CD8-positive, alpha-beta memory T cell (primary cell): ENCODE measurements at places on chromosomes 16 and 17.

GRCh38 chr16:29811170-29811895 is 660 bp upstream of the PRRT2 start:
- peak; percentile 65 for DNase-seq

GRCh38 chr16:49856672-49857330 is 889 bp upstream of the ZNF423 start:
- DNase-seq = no peak

DNA sequence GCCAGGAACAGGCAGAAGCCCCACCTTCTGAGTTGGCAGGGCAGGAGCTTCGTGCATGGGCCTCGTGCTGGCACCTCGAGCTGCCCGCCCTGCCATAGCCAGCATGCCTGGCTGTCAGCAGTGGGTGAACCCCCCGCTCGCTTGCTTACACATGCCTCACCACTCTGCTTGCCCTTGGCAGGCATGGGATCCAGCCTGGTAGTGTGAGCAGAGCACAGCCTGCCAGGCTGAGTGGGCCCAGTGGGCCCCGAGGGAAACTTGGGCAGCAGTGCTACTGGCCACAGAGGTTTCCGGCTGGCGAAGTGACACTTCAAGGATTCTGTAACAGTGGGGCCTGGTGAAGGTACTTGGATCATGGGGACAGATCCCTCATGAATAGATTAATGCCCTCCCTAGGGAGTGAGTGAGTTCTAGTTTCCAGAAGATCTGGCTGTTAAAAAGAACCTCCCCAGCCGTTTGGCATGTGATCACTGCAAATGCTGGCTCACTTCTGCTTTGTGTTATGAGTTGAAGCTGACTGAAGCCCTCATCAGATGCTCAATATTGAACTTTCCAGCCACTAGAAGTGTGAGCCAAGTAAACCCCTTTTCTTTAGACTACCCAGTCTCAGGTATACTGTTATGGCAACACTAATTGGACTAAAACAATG is 114.7 kb downstream of the BCAS3 start:
- DNase-seq = no peak

DNA sequence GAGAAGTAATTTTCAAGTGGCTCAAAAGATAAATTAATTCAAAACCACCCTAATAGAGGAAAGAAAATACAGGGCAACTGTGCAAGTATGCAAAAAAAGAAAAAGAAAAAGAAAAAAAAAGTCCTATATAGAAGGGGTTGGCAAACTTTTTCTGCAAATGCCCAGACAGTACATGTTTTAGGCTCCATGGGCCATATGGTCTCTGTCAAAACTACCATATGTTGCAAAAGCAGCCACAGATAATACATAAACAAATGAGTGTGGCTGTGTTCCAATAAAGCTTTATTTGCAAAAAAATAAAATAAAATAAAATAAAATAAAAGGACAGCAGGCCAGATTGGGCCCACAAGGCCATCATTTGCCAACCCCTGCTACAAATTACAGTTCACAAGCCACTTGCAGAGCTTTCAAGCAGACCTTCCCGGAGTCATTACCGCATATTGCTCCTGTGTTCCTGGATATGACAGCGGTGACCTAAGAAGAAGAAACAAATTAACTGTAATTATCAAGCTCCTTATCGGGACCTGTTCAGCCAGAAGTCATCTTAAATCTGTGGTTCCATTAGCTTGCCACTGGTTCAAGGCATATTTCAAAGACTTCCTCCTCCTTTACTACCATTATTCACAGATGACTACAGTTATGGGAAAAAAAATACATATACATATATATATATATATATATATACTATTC is 15.9 kb downstream of the ZC3H7A start:
- DNase-seq = no peak

DNA sequence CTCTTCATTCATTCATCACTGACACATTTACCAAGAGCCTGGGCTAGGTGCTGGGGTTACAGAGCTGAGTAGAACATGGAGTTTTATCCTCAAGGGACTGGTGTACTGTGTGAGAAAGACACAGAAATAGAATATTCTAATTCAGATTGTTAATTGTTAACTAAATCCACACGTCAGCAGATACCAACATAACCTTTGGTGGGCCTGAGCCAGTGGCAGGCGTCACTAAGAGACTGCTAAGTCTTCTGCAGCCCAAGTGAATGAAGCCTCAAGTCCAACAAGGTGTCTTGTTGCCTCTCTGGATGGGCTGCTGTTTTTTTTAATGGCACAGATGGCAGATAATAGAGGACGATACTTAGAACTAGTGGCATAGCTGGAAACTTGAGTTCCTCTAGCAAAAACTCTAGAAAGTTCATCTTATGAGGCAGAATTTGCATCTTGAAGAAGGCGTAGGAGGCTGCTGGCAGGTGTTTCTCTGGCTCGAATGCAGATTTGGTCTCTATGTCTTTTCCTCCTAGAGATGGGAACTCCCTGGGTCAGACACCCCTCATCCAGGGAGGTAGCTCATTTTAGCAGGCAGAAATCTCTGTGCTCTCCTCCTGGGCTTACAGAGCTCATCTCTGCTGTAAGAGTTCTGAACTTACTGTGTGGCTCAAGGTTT is 179.5 kb downstream of the NTN1 start:
- no peak for DNase-seq

DNA sequence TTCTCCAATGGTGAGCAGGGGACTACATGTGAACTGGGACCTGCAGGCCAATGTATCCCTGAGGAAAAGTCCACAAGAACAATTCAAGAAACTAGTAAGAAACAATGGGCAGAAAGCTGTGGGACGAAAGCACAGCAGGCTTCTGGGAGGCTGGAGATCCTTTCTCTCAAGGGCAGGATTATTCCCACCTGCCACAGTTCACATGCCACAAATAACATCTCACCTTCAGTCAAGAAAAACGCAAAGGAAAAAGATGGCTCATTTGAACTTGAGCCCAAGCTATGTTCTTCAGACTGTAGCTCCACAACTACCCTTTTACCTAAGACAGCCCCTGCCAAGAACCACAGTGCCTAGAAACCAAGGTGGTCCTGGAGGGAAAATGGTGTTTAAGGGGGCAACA is 13.0 kb downstream of the HAS3 start:
- DNase-seq = no peak

DNA sequence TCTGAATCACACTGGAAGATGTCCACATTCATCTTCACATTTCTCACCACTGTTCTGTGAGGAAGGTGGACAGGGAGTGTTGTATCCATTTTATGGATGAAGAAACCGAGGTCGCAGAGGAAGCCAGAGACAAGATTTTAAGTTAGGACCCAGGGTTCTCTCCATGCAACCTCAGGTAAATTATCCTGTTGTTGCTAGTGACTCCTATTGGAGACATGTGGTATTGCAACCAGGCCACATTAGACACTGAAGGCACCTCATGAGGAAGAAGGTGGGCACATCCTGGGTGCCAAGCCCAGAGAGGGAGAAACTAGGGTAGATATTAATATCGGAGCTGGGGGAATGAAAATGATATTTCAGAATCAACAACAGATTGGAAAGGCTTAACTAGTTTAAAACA is 8.5 kb upstream of the WNT9B start:
- no peak for DNase-seq

GRCh38 chr16:77014441-77014840 is 176.5 kb upstream of the MON1B start:
- no peak for DNase-seq

DNA sequence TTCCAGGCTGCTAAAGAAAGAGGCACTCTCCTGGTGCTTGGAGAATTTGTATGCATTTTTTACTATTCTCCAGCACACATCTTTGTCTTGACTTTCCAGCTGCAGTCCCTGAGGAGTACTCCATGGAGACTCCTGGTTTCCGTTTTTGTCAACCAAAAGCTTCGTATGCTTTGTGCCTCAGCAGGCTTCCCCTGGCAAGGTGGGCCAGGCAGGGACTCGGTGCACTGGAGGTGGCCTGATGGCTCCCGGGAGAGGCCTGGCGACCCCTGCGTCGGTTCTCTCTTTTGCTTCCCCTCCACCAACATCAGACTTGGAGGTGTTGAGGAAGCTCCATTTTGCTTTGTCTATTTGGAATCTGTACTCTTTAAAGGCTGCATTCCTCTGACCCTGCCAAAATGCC is 23.7 kb downstream of the CDK5R1 start:
- DNase-seq = no peak

GRCh38 chr16:58885528-58886170 is 151.5 kb upstream of the GOT2 start:
- DNase-seq = no peak

GRCh38 chr17:72134608-72135394 is 14.0 kb downstream of the SOX9 start:
- DNase-seq = no peak

DNA sequence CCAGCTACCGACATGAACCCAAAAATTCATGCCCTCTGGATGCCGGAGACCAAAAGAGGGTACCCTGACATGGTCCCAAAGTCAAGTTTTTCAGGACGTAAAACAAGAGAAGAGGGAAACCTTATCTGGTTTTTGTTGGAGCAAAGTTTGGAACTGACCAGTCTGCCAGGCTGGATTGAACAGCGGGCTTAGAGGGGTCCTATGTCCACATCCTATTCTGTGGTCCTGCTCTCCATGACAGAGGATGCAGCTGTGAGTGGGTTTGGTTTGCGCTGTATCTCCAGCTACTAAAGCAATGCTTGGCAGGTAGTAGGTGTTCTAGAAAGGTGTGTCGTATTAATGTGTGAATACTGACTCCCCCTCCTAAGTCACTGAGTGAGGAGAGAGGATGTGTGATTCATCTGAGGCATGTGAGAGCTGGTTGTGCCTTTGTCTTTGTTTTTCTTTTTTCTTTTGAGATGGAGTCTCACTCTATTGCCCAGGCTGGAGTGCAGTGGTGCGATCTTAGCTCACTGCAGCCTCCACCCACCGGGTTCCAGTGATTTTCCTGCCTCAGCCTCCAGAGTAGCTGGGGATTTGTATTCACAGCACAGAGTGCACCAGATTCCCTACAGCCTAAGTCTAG is 31.0 kb downstream of the PMM2 start:
- no peak for DNase-seq

GRCh38 chr17:44338702-44339101 is 6.4 kb upstream of the GRN start:
- no peak for DNase-seq

GRCh38 chr17:10328971-10329923 is 43.6 kb downstream of the MYH13 start:
- no peak for DNase-seq

DNA sequence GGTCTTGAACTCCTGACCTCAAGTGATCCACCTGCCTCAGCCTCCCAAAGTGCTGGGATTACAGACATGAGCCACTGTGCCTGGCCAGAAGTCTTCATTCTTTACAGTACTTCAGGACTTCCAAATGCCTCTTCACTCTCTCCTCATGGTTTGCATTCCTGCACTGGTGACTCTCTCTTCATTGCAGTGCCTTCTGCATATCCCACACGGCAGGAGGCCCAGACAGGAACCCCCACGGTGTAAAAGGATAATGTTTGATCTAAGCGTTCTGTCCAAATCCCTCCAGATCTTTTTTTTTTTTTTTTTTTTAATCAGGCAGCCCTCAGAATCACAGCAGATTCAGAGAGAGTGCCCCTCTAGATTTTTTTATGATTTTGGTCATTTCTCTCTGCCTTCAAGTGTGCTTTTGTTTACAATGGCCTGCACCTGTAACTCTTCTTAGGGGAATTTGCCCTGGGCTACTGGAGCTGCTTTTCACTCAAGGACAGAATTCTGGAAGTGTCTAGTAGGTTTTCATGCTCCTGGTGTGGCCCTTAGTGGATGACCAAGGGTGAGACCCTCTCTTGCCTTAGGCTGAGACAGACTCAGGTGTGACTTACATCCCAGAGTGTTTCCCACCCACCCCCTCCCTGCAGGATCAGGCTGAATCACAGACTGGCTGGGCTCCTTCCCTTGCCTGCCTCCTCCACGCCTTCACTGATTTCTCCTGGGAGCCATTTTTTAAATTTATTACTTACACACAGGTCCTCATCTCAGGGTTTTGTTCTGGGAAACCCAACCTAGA is 19.8 kb upstream of the NF1 start:
- no peak for DNase-seq

- DNase-seq = no peak
Measured at GRCh38 chr17:13475574-13476223, 126.0 kb downstream of the HS3ST3A1 start.

DNA sequence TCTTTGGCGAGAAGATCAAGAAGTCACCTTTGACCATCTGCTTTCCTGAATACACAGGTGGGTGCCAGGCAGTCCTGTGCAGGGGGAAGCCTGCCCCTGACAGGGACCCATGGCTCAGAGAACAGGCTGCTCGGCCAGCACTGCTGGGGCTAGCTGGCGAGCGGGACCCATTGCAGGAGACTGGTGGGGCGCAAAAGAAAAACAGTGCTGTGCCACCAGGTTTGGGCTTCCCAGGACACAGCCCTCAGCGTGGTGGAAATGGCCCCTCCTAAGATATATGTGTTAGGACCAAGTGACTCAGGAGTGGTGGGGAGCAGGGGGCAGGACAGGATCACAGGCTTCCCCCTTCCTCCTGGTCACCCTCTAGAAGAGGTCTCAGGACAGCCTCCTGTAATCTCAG is 73.9 kb downstream of the AMFR start:
- DNase-seq = no peak

DNA sequence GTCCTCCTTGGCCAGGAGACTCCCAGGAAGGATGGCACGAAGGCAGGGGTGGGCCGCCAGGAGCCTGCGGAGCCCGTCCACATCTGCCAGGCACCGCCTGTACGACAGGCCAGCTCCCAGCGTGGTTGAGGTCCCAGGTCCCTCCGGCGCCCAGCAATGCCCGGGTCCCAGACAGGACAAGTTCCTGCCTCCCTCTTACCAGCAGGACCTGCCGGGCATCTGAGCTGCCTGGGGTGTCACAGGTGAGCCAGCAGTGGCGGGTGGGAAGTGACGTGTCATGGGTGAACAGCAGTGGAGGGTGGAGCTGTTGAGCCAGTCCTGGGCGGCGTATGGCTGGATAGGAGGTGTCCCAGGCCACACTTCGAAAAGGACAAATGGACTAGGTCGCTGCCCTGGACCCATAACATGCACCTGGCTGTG is 15.7 kb upstream of the BAHCC1 start:
- no peak for DNase-seq

DNA sequence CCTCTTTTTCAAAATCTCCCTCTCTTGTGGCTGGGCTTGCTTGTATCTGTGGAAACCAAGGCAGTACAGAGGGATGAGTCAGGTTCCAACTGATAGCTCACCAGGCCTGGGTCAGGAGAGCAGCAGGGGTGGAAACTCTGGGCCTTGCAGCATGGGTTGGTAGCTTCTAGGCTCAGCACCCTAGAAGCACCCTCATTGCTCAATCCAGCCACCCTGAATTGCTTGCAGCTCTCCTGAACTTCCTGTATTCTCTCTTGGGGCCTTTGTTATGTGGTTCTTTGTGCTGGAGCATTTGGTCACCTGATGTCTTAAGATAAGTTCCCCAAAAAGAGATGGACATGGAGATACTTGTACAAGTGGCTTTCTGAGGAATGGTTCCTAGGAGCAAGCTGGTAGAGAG is 169.4 kb downstream of the IRX5 start:
- DNase-seq = no peak

- DNase-seq = no peak
Measured at GRCh38 chr17:14461227-14461548, 160.3 kb downstream of the HS3ST3B1 start.

DNA sequence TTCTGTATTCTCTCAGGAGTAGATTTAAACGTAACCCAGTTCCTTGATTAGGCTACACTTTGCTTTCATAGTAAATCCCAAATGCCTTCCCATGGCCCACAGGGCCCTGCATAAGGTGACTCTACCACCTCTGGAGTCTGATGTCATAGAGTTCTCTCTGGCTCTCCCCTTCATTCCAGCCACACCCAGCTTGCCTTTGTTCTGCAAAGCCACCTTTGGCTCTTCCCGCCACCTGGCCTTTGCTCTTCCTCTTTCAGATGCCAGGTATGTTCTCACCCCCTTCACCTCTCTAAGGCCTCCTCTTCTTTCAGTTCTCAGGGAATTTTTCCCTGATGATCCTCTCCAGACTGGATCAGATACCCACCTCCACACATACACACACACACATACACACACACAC is 141.3 kb upstream of the HSBP1 start:
- DNase-seq = no peak
